ENCODE measurements at places on chromosomes 2 and 18.

- no peak for DNase-seq
These were observed 47.4 kb downstream of the MGAT5 start for GRCh38 chr2:134301099-134301927.

GRCh38 chr2:33406622-33407021, 69.8 kb upstream of the RASGRP3 start:
- no peak for DNase-seq

GRCh38 chr18:58268849-58269248, 224.8 kb downstream of the NEDD4L start:
- no peak for DNase-seq

DNA sequence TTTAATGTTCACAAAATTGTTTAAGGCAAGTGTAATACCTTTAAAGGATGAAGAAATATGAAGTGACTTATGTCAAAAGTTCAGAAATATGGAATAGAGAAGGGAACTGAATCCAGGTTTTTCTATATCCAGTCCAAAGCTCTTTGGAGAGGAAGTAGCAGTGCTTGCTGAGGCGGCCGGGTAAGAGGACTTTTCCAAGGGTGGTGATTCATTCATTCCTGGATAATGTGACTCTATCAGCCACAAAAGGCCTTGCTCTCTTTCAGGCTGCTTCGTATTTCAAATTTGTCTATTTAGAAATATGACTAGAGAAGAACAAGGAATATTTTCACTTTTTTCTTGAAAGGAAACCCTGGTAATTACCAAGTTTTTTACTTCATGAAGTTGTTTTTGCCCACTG, 830.1 kb upstream of the ZEB2 start:
- no peak for DNase-seq

- no peak for DNase-seq
These were observed 17.2 kb upstream of the ELAC1 start for GRCh38 chr18:50950626-50951025.

DNA sequence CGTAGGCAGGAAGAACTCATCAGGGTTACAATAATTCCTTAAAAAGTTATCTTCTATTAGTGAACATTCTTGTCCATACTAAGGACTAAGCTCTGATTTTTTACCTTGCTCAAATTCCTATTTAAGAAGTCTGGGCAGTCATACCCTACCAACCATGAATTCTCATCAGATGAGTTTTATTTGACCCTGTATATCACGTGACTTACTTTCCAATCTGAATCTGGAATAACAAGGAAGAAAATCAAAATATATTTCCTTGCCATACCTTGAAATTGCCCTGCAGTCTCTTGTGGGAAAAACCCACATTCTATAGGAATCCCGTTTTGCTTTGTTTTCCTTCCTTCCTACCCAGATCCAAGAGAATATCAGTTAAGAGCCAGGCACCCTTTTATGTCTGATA, 352.7 kb downstream of the AKAIN1 start:
- no peak for DNase-seq

DNA sequence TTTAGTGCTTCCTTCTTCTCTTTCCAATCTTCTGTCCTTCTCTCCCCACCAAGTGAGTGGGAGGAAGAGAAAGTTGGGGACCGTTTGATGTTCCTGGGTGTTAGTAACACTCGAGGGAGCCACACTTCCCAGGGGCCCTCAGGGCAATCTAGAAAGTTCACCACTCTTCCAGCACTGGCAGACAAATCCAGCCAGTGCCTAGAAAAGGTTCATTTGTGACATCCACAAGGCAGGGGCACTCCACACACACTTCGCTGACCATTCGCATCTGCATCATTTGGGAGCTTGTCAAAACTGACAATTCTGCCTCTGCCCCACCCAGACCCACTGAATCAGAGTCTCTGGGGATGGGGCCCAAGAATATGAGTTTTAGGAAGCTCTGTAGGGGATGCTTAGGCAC, 86.8 kb upstream of the ST3GAL5 start:
- DNase-seq: no peak

DNA sequence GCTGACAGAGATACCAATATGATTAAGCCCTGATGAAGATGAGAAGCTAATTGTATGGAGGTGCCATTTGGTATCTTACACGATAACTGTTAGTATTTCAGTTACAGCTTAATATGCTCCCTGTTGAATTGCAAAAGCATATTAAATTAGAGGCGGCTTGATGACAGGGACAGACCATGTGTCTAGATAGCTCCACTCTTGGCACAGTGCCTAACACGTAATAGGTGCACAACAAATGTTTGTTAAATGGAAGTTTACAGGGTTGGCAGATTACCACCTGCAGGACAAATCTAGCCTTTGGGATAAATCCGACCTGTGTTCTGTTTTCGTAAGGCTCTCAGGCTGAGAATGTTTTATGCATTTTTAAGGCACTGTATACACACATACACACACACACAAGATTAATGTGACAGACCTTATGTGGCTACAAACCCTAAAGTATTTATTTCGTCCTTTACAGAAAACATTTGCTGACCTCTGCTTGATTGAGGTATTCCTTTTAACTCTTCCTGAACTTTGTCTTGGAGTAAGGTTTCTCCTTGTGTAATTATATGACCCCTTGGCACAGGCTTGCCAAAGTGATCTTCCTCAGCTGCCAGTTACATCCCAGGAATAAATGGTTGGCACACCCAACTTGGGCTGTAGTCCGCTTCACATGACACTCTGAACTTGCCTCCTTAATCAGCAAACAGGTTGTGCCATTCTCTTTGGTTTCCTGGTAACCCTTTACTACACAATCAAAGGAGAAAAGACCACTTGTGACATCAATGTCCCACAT, 348.9 kb downstream of the HRH4 start:
- no peak for DNase-seq

DNA sequence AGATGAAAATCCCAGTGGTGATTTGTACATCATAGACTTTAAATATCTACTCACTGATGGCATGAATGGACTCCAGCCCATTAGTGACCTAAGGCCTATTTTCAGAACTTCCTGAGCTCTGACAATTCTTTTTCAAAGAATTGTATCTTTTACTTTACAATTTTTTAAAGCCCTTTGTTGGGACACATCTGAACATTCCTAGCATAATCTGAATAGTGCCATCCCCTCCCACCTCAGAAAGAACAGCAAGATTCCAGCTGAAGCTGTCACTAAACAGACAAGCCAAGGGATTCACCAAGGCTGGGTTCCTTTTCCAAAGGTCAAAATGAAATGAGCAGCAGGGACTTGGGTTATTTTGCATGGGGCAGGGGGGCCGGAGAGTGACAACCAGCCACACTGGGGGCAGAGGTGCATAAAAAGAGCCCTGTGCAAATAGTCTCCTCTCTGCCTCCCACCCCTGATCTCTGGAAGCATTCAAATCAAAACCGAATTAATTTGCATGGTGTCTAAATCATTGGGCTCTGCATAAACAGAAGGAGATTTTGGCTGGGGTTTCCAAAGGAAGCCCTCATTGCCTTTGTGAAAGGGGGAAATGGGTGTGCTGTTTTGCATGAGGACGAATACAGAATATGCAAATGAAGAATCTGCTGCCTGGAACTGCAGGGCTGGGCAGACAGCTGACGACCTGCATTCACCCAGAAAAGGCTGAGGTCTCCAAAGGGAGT, 17.2 kb downstream of the EPHA4 start:
- no peak for DNase-seq

Measured in stimulated activated CD4-positive, alpha-beta T cell treated with anti-CD3 and anti-CD28 coated beads, Interleukin-1b, Interleukin-23, amount 100 ng/mL, for 1 hour (primary cell).